ENCODE measurements at places on chromosomes 16 and 17.

DNA sequence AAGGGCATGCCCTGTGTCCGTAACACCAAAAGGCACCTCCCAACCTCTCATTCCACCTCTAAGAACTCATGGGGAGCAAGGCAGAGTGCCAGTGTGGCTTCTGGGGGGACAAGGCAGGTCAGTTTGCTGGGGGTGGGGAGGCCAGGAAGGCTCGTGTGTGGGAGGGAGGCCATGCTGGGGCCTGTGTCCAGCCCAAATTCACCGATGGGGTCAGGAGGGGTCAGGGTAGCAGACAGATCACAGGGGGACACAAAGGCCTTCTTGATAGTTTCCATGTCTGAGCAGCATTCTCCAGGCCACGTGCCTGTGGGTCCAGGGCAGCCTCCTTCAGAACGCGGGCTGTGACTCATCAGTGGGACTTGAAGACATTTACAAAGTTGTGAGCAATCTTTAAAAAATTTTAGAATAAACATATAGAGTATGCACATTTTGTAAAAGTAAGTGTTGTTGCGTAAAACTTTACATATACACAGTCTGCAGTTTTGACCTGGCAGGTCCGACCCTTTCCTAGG is 20.9 kb downstream of the SPACA3 start:
- peak; percentile 95 for DNase-seq

GRCh38 chr17:56899403-56899802 is 14.4 kb downstream of the TRIM25 start:
- DNase-seq, result no peak

GRCh38 chr16:59336136-59336695 is 602.1 kb upstream of the GOT2 start:
- DNase-seq, result no peak

DNA sequence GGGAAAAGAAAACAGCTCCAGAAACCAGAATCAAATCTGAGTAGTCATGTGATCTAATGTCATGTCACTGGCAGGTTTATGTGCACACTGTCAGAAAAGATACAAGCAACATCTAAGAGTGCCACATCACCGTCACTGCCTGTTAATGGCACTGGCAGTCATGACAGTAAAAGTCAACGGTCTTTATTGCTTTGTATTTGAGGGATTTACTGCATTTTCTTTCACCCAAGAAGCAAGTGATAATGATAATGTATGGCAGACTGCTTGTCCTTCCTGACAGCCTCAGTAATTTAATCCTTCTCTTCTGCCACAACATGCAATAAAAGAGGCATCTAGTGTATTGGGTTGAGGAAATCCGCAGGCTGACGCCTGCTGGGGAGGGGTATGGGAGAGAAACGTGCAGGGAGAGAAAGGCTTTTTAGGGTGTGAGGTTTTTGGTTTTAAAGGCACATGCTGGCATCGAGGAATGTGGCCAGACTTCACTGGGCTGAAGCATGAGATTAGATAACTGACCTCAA is 92.4 kb downstream of the RPGRIP1L start:
- DNase-seq, result no peak

GRCh38 chr17:36703860-36704266 is 102.5 kb downstream of the MRM1 start:
- DNase-seq, result no peak
